ENCODE measurements at places on chromosomes 1 and 21.

DNA sequence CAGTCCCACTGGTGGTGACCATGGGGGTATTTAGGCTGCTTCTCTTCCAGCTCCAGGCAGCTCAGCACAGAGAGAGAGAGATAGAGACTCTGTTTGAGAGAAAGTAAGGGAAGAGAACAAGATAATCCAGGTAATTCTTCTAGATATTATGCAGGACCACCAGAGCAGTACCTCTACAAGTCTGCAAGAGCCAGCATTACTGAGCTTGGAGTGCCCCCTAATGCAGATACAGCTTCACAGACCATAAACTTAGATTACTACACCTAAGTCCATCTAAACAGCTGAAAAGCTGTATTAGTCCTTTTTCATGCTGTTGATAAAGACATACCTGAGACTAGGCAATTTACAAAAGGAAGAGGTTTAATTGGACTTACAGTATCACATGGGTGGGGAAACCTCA is 570.3 kb downstream of the LRRIQ3 start:
- no peak for DNase-seq

- DNase-seq, result peak; percentile 68
Observed at GRCh38 chr1:40951943-40952743, 27.4 kb upstream of the CTPS1 start.

DNA sequence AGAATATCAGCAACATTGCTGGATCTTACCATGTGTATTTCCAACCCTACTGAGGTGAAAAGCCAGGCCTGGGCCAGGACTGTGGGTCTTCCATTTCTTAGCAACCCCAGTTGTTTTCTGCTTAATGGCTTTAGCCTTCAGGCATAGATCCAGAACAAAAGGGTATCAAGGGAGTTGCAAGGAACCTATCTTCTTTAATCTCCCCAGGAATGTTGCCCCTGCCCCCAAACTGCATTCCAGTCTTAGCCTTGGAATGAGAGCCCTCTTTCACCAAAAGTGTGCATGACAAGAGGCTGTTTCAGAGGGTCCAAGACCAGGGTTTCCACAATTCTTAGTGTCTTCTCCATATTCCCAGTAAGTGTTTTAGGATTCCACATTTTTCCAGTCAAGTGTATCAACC is 87.9 kb upstream of the SOX13 start:
- no peak for DNase-seq

DNA sequence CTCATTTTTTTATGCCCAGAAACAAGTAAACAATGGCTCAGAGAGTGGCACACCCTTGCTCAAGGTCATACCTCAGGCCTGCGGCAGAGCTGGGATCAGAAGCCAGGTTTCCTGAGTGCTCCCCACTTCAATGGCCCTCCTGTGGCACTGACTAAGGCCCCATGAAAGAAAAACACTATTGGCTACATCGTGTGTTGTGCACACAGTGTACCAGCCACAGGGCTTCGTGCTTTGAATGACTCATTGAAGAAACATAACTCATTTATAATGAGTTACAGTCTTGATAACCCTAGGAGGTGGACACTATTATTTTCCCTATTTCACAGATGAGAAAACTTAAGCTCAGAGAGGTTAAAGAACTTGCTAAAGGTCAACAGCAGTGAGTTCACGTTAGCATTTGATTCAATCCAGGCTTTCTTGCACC is 91.2 kb downstream of the TRABD2B start:
- no peak for DNase-seq

DNA sequence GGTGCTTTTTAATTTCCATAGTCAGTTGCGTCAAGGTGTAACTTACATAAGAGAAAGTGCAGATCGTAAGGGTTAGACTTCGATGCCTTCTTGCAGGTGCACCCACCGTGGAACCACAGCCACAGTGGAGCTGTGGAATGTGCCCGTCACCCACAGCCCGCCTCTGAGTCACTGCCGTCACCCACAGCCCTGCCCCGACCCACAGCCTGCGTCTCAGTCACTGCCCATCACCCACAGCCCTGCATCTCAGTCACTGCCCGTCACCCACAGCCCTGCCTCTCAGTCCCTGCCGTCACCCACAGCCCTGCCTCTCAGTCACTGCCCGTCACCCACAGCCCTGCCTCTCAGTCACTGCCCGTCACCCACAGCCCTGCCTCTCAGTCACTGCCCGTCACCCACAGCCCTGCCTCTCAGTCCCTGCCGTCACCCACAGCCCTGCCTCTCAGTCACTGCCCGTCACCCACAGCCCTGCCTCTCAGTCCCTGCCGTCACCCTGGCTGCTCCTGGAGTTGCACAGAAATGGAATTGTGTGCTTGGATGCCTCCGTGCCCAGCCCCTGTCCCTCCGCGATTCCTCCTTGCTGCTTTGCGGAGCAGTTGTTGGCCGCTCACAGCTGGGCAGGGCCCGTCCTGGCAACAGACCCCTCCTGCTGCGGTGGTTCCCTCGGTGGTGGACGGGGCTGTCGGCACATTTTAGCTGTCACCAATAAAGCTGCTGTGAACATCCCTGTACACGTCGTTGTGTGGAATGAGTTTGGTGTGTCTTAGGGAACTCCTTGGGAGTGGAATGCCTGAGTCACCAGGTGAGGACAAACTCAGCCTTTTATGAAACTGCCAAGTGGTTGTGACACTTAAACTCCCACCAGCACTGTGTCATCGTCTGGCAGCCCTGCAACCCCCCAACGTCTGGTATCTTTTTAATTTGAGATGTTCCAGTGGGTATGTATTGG is 44.9 kb upstream of the COL6A2 start:
- DNase-seq, result no peak

- no peak for DNase-seq
Observed at GRCh38 chr1:217482356-217483102, 148.4 kb downstream of the GPATCH2 start.

All from NCI-H526 treated with DMSO at 0.1 percent for 48 hours (cell line).